B cell (primary cell): ENCODE measurements at places on chromosomes 6 and 20. TPM values are rescaled to one million over a fixed set of nuclear protein-coding genes. Genes with fewer than 3 reads are reported as not detected.

GRCh38 chr6:116399287-116399686 lies 28.5 kb downstream of the DSE start:
- no peak for DNase-seq

DNA sequence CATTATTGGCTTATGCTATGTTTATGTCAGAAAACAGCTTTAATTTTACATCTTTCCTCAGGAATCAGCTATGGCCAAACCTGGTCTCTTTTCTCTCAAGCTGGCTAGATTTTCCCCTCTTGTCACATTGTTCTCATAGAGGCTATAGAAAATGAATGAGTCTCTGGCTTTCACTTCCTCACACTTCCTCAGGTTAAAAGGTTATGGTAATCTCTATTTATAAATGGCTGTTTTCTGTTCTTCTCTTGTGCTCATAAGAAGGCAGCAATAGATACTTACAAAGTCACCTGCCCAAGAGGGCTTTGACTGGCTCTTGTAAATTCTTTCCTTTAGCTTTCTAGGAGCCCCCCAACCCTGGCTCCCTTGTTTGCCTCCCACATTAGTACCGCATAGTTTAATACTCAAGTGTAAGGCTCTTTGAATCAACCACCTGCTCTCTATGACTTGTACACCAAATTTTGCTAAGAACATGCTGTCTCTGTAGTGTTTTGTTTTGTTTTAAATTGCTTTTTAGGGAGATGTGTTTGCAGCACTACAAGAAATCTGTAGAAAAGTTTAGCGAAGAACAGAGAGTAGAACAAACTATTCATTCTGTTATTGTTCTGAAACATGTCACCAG lies 897.4 kb upstream of the CITED2 start:
- DNase-seq, result peak; percentile 28

DNA sequence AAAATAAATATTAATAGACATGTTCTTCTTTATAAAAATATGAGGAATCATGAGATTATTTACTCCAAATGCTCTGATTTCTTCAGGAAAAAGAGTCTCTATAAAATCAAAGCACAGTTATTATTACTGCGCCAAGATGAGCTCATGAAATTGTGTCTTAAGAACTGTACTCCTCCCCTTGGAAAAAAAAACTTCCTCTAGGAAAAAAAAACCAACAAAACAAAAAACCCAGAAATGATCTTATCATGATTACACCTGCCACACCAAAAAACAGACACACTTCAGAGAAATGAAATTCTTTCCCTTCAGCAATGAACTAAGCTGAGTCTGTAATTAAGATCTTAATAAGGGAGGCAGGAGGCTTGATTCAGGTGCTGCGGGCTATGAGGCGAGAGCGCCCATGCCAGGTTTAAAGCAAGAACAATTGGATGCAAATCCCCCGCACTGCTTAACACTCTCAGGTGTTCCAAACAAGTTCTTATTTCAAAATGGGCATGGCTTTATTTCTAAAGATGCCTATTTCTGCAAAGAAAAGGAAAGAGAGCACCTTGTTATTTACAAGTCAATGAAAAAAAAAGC lies 9.1 kb downstream of the NEDD9 start:
- DNase-seq, result no peak

FOXF2 gene
- total RNA-seq, result not detected in 2 replicates

DNA sequence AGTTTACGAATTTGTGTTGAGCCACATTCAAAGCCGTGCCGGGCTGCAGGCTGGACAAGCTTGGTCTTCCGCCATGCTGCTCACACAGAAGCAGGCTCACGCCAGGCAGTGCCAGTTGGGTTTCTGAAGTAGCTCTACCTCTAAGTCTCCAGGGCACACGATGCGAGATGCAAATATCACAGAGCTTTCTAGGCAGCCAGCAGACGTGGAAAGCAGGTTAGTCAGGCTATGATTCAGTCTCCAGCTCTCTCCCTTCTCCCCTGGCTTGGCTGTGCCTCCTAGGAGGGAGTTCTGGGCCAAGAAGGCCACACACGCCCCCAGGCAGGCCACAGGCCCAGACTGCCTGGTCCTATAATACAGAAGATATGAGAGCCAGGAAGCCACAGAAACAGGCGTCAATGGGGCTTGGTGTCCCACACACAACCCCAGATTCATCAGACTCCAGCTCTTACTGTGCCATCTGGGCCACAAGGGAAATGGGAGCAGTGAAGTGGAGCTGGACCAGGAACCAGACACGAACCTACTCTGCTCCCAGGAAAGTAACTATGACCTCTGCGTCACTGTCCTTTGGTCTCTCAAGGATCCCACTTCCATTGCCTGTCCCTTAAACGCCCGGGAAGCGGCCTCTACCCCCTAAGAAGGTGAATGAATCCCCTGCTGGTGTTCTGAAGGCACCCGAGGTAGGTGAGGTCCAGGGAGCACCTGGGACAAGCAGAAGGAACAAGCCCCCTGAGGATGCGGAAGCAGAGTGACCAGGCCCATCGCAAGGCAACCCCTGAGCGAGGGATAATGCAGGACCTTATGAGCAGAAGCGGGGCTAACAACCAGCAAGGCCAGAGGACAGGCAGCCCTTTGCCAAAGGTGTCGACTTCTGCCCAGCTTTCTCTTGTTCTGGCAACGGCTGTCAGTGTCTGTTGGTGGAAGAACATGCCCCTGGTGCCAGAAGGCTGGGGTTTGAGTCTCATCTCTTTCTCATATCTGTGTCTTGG lies 61.2 kb downstream of the GFOD1 start:
- no peak for DNase-seq

GRCh38 chr6:117591405-117591804 lies 10.9 kb downstream of the GOPC start:
- DNase-seq, result no peak

DEFB123 gene
- not detected in 2 replicates for total RNA-seq

GRCh38 chr6:157272866-157273755 lies 50.2 kb downstream of the TMEM242 start:
- peak; percentile 64 for DNase-seq

DNA sequence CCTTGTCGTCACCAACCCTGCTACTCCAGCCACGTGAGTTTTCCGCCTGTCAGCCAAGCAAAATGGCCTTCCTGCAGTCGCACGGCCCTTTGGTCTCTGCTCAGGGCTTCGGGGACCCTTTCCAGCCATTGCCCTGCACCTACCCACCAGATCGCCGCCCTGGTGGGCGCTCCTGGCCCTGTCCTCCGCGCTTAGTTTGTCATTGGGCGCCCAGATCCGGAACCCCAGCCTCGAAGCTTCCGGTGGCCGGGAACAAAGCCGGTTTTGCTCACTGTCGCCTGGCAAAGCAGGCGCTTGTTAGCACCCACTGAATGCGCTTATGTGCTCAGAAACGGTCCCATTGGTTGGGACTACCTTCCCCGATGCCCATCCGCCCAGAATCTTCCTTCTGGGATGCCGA lies 536 bp downstream of the ZFP57 start:
- no peak for DNase-seq

- DNase-seq, result no peak
Measured at GRCh38 chr6:155314773-155315515, 660 bp upstream of the TFB1M start.

TREM1 gene
- 0.39 TPM in 1 of 2 replicates, not detected in the other for total RNA-seq

GRCh38 chr20:6719369-6719721 lies 48.1 kb upstream of the BMP2 start:
- no peak for DNase-seq

MRPS26 gene
- total RNA-seq, result 33.3 and 35.9 TPM in 2 replicates

- no peak for DNase-seq
Measured at GRCh38 chr6:155128977-155129376, 133.9 kb downstream of the TIAM2 start.
